ENCODE measurements at places on chromosomes 16 and 17. TPM values are rescaled to one million over a fixed set of nuclear protein-coding genes. Genes with fewer than 3 reads are reported as not detected.

REXO5 gene
- 18.0 TPM for total RNA-seq

CLEC18A gene
- 3.3 TPM for total RNA-seq

DNA sequence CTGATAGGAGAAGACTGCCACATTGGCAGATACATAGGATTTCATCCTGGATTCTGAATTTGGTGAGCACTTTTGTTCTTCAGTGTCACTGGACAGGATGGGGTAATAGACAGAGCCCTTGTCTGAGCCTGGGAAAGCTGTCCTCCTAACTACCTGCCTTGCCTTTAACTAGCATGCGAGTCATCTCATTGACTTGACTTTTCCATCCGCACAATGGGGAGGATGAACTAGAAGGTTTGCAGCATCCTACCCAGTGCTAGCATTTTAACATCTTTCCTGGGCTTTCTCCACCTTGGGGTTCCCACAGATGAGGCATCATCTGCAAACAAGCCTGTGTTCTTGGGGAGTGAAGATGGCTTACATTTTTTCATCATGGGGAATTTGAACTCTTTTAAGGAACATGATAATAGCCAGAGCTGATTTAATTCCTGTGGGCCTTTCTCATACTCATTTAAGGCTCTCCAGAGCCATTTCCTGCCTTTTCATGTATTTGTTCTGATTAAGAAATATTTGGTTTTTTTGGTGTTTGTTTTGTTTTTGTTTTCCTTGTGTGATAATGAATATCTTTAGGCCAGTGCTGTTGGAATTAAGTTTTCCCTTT lies 139.5 kb downstream of the MSI2 start:
- no peak for DNase-seq

DNA sequence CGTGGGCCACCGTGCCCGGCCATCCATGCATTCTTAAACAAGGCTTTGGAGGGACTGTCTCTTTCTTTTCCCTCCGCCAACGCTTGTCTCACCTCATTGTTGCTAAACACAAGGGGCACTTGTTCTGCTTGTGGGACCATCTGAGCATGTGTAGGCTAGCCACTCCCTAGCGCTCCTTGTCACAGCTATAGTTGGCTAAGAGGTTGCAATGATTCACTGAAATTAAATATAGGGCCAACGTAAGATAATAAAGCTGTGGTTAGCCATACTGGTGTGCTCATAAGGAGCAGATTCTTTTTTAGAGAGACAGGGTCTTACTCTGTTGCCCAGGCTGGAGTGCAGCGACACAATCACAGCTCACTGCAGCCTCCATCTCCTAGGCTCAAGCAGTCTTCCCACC lies 41.2 kb downstream of the KIAA0513 start:
- no peak for DNase-seq

- no peak for DNase-seq
Observed at GRCh38 chr16:26736084-26736483, 330.6 kb upstream of the C16orf82 start.

GRCh38 chr16:22318690-22319358 lies 21.6 kb downstream of the POLR3E start:
- DNase-seq, result peak; percentile 43

- no peak for DNase-seq
Observed at GRCh38 chr16:58518083-58518979, 3.0 kb downstream of the SETD6 start.

- no peak for DNase-seq
Observed at GRCh38 chr17:75241502-75241901, 19.9 kb downstream of the GGA3 start.

- DNase-seq, result no peak
Observed at GRCh38 chr17:13477180-13477611, 124.5 kb downstream of the HS3ST3A1 start.

DNA sequence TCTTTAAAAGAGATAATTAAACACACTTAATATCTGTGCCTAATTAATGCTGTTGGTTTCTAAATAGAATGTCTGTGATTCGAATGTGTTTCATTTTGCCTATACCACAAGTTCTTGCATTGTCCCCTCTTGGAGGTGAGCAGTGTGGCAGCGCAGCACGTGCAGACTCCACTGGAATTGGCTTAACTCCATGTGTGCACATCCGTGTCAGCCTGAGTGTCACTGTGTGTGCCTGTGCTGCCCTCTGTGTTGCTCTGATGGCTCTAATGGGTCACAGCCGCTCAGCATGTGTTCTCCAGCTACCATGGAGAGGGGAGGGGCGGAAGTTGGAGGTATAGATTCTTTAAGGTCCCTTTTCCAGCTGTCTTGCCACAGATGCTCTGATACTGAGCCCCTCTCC lies 226.6 kb downstream of the SPECC1 start:
- DNase-seq, result no peak

DNA sequence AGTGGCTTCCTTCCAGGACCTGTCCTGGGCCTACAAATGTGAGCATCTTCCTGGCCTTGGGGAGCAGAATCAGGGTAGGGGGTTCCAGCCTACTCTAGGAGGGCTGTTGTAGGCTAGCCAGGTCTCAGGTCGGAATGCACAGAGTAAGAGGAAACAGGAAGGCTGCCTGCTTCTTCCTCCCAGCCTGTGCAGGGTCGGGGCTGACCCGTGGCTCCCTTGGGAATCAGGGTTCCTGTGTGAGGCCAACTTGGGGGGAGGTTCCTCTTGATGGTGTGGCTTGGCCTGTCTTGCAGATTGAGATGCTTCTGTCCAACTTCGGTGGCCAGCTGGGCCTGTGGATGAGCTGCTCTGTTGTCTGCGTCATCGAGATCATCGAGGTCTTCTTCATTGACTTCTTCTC lies 32.3 kb downstream of the SCNN1G start:
- DNase-seq, result no peak

DNA sequence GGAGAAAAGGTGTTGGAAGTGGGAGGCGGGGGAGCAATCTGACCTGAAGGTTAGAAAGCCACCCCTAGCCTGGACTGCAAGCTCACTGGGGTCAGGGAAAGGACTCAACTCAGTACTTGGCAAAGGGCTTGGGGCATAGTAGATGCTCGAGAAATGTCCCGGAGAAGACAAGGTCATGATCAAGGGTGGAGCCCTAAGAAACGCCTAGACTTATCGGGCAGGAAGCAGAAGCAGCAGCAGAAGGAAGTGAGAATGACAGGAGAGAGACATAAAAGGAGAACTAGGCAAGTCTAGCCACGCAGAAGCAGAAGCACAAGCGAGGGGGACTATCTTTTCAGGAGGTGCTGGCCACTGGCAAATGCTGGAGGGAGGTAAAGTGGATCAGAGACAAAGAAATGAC lies 10.2 kb downstream of the COTL1 start:
- DNase-seq, result no peak

All from stomach (tissue), 19 donors.